ENCODE measurements at places on chromosomes 6 and 20. TPM values are rescaled to one million over a fixed set of nuclear protein-coding genes. Genes with fewer than 3 reads are reported as not detected.

Gene FRS3
- total RNA-seq, result 0.94 TPM

Gene HLA-DPA1
- total RNA-seq, result 2.8 TPM

Gene FILIP1
- 1.1 TPM for total RNA-seq

Gene RSPH3
- 5.8 TPM for total RNA-seq

Gene TGM3
- total RNA-seq, result not detected

Gene NQO2
- 25.2 TPM for total RNA-seq
